ENCODE measurements at places on chromosomes 4 and X.

- no peak for DNase-seq
Measured at GRCh38 chr4:156638334-156638733, 333.3 kb downstream of the PDGFC start.

- DNase-seq: no peak
Measured at GRCh38 chr4:169852481-169852880, 94.7 kb upstream of the HPF1 start.

- DNase-seq: peak; percentile 87
Measured at GRCh38 chr4:183348706-183349659, 26.8 kb upstream of the CLDN24 start.

- DNase-seq: no peak
Measured at GRCh38 chr4:26682436-26682835, 98.6 kb downstream of the TBC1D19 start.

DNA sequence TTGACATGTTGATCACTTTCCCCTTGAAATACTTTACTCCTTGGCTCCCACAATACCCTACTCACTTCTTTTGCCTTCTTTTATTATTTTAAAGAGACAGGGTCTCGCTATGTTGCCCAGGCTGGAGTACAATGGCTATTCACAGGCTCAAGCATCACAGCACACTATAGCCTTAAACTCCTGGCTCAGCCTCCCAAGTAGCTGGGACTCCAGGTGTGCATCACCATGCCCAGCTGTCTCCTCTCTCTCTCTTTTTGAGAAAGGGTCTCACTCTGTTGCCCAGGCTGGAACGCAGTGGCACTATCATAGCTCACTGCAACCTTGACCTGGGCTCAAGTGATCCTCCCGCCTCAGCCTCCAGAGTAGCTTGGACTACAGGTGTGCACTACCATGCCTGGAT, 51.6 kb downstream of the SUPT20HL2 start:
- no peak for DNase-seq

GRCh38 chrX:17968367-17968766, 107.3 kb upstream of the RAI2 start:
- DNase-seq: no peak

Data from T-helper 1 cell (primary cell).